ENCODE measurements at places on chromosomes 5 and 9. TPM values are rescaled to one million over a fixed set of nuclear protein-coding genes. Genes with fewer than 3 reads are reported as not detected.

DNA sequence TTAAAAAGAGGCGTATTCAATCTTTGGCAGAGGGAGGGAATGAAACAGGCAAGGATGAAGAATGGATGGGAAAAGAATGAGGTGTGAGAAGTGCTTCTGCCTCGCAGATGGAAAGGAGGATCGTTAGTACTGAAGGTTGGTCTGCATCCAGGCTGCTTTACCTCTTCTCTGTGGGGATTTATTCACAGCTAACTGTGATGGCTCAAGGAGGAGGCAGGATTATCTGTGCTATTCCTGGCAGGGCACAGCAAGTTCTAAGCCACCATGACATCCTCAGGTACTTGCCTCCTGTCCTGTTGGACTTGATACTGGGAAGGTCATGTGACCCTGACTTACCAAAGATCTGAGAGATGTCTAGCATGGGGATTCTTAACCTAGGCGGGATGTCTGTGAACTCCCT lies 84.3 kb downstream of the GDNF start:
- DNase-seq: no peak

The GOLM1 gene
- 2.7 TPM for total RNA-seq

DNA sequence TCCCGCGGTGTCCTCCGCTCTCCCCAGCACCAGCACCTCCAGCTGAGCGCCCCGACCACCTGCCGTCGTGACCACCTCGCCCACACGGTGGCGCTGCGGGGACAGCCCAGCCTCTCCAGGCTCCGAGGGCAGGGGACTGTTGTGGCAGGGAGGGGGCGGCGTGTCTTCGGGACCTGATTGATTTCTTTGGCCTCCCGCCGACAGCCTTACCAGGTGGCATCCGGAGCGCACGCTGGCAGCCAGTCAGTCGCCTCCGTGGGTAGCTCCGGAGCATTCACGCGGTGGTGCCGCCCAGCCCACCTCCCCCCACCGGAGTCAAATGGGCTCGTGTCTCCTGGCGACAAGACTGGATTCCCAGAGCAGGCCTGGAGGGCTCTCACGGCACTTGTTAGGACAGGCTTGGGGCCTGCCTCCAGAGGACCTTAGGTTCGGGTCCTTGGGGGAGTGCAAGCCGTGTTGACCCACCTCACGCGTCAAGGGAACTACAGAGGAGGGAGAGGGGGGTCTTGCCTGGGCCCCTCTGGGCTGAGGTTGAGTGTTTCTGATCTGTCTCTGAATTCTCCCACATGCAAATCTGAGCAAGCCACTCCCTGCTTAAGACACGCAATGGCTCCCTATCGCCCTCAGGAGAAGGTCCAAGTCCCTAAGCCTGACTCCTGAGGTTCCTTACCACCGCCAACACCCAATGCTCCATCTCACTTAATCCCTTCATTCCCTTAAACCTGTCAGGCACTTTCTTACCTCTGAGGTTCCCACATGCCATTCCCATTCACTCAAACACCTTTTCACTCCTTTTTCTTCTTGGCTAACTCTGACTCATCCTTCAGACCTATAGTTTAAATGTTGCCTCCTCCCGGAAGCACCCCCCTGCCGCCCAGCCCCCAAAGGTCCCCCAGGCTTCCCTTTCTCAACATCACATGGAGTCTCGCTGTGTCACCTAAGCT lies 51.2 kb upstream of the GGTA1 start:
- DNase-seq: peak; percentile 84

The CDH12 gene
- not detected for total RNA-seq

The KLF4 gene
- 1.6 TPM for total RNA-seq

The TICAM2 gene
- 0.96 TPM for total RNA-seq

DNA sequence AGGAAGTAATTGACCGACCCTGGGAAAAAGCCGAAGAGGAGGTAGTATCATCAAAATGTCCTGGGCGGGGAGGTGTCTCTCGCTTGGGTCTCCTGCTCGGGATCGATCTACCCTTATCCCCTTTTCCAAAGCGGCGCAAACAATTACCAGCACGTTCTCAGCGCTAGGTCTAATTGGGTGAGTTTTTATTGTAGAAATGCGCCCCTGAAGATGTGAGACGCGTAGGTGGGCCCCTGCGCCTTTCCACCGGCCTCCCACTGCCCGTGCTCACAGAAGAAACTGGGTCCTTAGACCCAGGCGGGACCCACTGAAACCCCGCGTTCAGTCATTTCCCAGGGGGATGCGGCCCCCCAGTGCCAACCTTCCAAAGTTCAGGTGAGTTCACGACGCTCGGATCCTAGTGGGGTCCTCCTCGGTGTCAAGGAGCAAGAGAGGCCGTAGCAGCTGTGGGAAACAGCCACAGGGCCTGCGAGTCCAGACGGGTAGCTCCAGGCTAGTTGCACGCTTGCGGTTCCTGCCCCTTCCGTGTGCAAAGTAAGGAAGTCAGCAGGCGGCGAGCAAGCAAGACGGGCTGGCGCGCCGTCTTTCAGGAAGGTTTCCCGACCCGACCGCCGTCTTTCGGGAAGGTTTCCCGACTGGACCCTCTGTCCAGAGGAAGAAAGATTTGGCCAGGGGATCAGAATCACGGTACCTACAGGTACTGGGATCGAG lies 1.5 kb downstream of the SMIM32 start:
- DNase-seq: no peak

The SHC3 gene
- total RNA-seq: not detected

DNA sequence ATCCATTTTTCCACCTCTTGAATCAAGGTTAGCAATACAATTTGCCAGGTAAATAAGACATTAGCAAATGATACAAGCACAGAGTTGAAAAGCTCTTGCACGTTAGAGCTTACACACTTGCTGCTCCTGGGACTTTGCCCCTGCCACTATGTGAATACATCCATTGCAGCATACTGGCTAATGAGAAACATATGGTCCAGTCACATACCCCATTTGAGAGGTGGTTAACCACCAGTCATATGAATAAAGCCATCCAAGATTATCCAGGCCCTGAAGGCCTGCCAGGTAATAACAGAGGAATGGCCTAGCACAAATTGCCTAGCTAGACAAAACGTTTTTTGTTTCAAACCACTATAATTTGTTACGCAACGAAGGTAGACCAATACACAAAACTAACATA lies 45.8 kb upstream of the FTMT start:
- DNase-seq: no peak

The CDX1 gene
- total RNA-seq: not detected

DNA sequence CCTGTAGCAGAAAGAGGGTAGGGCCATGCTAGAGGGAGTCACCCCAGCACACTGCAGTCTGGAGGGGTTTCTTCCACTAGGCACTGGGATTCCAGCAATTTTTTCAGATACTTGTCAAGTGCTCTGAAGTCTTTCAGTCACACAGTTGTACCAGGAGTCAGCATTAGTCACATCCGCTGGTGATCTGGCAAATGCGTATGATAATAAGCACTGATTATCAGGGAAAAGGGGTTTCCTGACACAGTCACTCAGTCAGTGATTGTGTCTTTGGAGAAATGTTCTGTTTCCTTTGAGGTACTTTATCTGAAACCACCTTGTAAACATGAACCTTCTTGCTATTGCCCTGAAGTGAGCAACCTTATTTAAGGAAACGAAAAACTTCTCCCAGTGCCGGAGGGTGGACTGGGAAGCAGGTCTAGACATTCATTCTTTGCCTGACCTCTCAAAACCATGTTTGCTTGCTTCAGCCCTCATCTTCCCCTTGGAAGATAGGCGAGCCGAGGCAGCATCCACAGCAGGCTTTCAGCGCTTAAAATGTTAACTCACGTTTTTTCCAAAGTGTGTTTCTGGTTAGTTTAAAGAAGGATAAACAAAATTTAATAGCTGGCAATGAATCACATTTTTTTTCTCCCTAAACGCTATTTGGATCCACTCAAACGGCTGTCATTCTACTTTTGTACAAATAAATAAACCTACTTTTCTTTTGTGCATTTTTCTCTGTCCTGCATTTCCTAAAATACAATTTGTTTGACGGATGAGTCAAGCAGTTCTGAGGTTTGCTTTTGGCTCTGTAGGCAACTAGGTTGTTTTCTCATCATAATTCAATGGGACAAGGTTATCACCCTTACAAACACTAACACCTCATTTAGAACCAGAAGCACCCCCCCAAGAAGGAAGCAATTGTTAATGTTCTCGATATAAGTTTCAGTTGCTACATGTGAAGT lies 77.7 kb downstream of the FOXD1 start:
- DNase-seq: no peak

The GLRA1 gene
- total RNA-seq: not detected

The ZNF658 gene
- total RNA-seq: 1.6 TPM

The DRD1 gene
- total RNA-seq: not detected
